ENCODE measurements at places on chromosomes 2 and 18. TPM values are rescaled to one million over a fixed set of nuclear protein-coding genes. Genes with fewer than 3 reads are reported as not detected.

POMC gene
- total RNA-seq: not detected

ALPI gene
- not detected for total RNA-seq

DNA sequence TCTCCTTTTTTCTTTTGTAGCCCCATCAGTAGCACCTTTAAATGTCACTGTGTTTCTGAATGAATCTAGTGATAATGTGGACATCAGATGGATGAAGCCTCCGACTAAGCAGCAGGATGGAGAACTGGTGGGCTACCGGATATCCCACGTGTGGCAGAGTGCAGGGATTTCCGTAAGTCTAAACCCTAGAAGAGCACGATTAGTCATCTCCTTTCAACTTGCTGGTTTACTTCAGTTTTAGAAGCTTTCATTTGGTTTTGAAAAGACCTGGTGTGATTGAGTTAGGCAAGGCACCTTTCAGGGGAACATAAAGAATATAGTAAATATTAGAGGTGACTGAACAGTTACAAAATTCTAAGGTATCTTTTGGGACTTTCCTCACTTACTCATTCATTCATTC, 72.2 kb upstream of the TMEM87B start:
- no peak for DNase-seq

DNA sequence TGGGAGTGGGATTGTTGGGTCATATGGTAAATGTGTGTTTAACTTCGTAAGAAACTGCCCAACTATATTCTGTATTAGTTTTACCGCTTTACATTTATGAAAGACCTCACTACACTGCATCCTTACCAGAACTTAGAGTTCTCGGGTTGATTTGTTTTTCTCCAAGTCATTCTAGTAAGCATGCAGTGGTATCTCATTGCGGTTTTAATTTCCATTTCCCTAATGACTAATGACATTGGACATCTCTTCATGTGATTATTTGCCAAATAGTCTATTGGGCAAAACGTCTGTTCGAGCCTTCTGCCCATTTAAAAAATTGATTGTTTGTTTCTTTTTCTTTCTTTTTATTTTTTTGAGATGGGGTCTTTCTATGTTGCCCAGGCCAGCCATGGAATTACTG, 6.8 kb downstream of the FBLN7 start:
- no peak for DNase-seq

DNA sequence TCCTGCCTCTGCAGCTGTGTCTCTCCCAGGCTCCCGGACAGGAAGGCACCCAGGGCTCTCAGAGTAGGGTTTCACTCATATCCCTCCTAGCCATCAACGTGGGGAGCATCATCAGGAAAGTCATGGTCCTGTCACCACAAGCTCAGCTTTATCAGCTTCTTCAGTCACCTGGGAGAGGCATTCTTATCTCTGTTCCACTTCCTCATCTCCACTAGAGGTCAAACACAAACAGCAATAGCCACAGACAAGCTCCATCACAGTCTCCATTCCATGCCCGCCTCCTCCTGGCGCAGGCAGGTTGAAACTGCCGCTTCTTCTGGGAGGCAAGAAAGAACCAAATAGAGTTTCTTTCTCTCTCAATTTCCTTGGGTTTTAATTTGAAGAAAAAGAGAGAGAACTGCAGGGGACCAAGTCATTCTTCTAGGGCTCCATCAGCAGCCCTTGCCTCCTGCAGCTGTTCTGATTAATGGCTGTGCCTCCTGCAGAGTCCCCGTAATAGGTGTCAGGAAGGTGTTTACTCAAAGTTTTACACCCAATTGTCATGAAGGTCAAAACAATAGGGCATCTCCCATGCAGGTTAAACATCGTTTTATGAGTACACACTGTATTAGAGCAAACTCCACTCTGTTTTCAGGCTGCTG, 377.9 kb downstream of the TMEM182 start:
- no peak for DNase-seq
